Dermis microvascular lymphatic vessel endothelial cell (primary cell): ENCODE measurements at places on chromosomes 1 and 21. TPM values are rescaled to one million over a fixed set of nuclear protein-coding genes. Genes with fewer than 3 reads are reported as not detected.

The GJA9 gene
- not detected in 2 replicates for total RNA-seq

DNA sequence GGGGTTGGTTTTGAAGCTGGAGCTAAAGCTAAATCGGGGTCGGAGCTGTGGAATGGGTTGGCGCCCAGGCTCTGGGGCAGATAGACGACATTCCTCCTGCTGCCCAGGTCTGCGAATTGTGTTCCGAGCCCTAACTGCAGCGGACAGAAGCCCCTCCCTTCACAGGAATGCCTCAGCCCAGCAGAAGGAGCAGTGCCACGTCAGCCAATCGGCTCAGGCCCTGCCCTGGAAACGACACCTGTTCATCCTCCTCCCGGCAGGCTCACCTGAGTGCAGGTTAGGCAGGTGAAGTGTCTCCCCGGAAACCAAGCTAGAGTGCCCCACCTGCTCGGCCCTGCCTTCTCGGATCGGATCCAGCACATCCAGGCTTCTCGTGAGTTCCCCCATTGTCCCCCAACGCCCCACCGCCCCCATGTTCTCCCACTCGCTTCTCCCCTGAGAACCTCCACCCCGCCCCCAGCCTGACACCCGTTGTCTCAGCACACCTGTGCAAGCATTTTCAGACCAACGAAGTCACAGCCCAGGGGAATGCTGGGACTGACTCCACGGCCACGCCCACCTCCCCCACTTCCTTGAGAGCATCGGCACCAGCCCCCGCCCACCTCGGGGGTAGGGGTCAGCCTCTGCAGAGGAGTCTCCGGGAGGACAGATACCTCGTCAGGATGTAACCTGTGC, 775 bp downstream of the TMEM125 start:
- DNase-seq, result no peak

DNA sequence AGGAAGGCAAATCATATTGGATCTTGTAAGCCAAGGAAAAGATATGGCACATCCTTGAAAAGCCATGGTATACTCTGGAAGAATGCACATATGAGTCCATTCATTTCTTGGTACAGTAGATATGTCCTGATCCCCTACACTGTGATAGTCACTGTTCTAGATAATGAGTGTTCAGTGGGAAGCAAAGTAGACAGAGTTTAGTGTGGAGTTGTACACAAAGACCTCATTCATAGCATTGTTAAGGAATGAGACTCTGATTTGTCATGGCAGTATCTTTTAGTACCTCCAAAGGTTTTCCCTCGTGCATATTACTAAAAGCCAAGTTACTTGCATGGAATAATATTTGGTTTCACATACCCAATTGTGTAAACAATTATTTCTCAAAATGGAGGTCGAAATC, 204.7 kb downstream of the NFIA start:
- DNase-seq, result peak; percentile 32

The SLC6A17 gene
- 2.4 and 2.7 TPM in 2 replicates for total RNA-seq

The NR5A2 gene
- total RNA-seq, result 2.5 and 4.9 TPM in 2 replicates

DNA sequence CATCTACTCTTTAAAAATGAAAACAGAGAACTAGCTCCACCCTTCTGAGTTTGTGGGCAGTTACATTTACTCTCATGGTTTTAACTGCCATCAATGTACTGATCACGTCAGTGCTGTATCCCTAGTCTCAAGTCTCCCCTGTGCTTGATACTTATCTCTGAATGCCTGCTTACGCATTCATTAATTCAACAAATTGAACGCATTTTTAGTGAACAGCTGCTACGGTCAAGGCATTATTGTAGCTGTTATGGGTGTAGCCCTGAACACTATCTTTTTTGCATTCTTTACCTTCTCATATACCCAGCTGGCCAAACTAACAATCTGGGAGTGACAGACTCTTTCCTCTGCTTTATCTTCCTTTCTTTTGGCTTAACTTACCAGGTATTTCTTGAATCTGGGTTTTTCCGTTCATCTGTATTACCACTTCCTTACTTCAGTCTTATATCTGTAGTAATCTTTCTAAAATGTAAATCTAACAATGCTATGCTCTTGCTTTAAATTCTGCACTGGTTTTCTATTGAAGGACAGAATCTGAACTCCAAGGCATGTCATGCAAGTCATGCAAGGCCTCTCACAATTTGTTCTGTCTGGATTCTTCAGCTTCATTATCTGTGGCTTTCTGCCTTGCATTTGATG, 33.3 kb downstream of the SMG7 start:
- DNase-seq, result no peak

DNA sequence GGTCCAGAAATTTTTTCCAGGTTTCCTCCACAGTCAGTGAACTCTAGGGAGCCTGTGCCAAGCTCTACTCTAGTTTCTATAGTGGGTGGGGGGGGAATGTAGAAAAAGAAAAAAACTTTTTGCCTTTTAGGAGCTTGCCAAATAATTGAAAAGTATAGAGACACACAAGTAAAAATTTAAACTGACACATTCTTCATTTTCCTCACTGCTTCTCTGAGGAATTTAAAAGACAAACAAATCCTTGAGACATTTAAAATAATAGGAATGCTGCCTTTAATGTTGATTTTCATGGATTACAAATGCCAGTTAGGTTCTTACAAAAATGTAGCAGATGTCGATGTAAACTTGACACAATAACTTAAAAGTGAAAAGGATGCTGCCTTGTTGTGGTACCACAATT, 241.9 kb downstream of the DNM3 start:
- no peak for DNase-seq

- DNase-seq, result no peak
These were observed 67.1 kb downstream of the RUNX3 start for GRCh38 chr1:24862775-24863483.

DNA sequence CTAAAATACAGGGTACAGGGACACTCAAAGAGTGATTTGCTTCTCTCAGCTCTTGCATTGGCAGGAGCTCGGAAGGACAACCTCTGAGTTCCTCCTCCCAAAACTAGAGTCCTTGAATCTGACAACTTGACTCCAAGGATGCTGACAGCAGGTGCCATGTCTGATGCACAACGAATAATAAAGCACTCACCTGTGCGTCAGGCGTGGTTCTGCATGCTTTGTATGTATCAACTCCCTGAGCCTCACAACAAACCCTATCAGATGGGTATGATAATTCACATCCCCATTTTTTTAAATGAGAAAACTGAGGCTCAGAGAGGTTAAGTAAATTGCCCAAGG, 1.4 kb downstream of the LAPTM5 start:
- DNase-seq, result no peak

- DNase-seq, result no peak
These were observed 7.7 kb downstream of the IFNAR2 start for GRCh38 chr21:33237486-33237885.

The SPRR2E gene
- not detected in 2 replicates for total RNA-seq

- DNase-seq, result no peak
These were observed 12.4 kb upstream of the TBX15 start for GRCh38 chr1:119000371-119001180.

DNA sequence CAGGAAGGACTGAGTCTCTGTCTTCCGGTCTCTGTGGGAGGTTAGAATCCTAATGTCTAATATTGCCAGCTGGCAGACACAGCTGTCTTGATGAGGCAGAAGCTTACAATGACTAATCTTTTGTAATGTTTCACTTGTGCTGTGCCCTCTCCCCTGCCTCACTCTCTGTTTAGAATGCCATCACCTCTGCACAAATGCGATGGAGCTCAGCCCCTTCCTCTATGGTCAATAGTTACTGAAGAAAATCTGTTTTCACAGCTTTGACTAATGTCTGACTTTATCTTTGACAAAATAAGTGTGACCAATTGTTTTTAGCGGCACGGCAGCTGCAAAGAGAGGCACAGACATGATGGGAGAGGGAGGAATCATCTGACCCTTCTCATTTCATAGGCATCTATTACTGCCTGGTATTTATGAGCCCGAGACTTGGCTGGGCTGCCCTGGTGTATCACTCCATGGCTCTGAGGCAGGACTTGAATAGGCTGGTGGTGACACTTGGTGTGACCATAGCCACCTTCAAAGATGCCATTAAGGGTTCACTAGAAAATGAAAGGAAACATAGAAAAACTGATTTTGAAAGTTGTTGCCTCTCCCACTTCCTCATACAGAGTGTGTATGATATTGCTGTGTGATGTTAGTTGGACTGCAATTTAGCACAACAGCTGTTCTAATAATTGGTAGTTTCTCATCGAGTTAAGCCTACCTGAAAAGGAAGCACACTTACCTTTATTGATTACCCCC, 163.2 kb upstream of the NBPF11 start:
- DNase-seq, result no peak

GRCh38 chr1:13662493-13662892, 37.5 kb upstream of the PRDM2 start:
- DNase-seq, result no peak

GRCh38 chr1:38179483-38179882, 132.9 kb upstream of the POU3F1 start:
- no peak for DNase-seq
